Liver (tissue), 10 donors: ENCODE measurements at places on chromosomes 2 and 18. TPM values are rescaled to one million over a fixed set of nuclear protein-coding genes. Genes with fewer than 3 reads are reported as not detected.

DNA sequence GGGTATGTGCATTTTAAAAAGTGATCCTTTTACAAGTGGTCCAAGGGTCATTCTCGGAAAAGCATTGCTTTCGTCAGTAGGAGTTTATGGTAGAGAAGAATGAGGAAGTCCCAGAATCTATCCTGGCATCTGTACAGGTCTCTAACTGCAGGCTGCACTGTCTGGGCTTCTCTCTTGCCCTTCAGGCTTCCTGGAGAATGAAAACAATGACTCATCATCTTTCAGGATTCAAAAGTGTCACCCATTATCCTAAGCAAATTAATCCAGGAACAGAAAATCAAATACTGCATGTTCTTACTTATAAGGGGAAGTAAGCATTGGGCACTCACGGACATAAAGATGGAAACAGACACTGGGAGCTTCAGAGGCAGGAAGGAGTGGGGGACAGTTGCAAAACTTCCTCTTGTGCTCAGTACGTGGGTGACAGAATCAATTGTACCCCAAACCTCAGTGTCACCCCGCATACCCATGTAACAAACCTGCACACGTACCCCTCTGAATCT, 60.2 kb upstream of the TXNDC2 start:
- no peak for DNase-seq

- no peak for DNase-seq
Observed at GRCh38 chr2:152479282-152479681, 144.3 kb downstream of the FMNL2 start.

DNA sequence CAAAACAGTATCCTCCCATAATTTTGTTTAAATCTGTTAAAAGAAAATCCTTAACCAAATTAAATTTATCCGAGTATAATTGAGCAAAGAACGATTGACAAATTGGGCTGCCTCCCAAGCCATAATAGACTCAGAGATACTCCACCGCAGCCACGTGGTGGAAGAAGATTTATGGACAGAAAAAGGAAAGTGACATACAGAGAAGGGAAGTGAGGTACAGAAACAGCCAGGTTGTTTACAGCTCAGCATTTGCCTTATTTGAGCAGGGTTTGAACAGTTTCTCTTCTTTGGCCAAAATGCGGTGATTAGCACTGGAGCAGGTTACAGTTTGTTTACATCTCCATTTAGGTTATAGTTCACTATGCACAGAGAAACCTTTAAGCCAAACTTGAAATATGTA, 60.8 kb downstream of the KYNU start:
- no peak for DNase-seq

Gene DAPL1
- total RNA-seq = not detected

GRCh38 chr2:53785366-53785765, 1.4 kb downstream of the ASB3 start:
- no peak for DNase-seq

Gene TTN
- total RNA-seq = 3.0 TPM
